ENCODE measurements at places on chromosomes 13 and 19.

GRCh38 chr19:44869733-44870470 is 21.2 kb upstream of the TOMM40 start:
- no peak for DNase-seq

DNA sequence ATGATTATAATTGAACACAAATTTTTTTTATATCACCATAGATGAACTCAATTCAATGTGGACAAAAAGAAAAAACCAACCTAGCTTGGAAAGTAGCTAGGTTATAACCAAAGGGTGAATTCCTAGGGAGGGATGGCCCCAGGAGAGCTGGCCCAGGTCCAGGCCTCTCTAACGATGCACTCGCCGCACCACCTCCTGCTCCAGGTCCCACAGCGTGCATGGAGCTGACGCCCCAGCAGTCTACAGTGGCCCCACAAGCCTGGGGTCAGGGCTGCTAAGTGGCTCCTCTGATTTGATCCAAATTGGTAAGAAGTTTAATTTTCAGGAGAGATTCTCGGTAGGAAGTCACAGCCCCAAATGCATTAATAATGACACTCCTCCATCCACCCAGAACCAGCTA is 48.8 kb downstream of the TSHZ3 start:
- DNase-seq: no peak

DNA sequence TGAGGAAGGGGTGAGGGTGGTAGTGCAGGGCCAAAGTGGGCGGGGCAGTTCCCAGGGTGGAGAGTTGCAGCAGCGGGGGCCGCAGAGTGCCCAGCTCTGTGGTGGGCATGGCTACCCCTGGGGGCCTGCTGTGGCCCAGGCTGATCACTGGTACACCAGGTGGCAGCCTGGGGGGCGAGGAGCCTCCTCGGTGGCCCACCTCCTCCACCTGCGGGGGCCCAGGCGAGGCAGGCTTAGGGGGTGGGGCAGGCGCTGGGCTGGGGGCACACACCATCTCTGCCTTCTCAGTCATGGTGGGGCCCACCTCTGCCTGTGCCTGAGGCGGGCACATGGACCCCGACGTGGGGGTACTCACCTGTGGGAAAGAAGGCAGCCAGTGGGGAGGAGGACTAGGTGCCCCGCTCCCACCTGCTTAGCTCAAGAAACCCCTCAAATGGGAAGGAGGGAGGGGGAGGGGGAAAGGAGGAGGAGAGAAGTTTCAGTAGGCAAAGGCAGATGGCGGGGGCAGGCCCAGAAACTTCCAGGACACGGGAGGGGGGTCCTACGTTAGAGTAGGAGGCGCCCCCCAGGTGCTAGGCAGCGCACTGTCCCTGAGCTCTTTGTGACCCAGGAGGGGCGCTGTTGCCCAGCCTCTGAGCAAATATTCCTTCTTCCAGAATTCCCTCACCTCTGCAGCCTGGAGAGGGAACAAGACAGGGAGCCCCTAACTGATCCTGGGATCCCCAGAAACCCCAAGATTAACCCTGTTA is 1.6 kb downstream of the LYL1 start:
- no peak for DNase-seq

DNA sequence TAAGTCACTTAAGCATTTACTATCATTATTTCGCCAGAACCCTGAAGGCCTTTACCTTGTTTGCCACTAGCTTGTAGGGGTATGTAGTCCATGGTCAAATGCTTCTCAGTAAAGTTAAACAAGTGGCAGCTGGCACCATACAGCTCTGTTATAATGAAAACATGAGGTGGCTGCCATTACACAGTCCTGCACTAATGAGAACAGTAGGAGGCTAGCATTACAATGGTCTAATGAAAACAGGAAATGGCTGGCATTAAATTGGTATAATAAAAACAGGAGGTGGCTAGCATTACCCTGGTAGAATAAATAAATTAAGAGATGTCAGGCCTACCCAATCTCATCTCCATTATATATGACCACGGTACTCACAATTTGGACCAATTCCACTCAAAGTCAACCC is 107.5 kb downstream of the PCDH17 start:
- DNase-seq: no peak

GRCh38 chr19:9610484-9611113 is 10.4 kb downstream of the ZNF561 start:
- no peak for DNase-seq

DNA sequence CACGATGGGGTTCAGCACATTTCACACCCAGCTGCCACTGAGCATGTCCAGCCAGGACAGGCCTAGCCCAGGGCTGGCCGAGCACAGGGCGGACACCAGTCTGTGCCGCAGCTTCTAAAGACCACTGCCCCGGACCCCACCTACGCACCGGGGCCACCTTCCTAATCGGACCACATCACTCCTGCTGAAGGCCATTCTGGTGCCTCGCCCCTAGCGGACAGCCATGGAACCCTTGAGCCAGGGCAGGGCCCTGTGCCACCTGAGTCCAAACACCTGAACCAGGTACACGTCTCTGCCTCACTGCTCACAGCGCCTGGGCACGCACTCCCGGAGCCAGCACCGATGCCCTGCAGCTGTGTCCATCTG is 8.4 kb upstream of the C13orf46 start:
- DNase-seq: no peak

DNA sequence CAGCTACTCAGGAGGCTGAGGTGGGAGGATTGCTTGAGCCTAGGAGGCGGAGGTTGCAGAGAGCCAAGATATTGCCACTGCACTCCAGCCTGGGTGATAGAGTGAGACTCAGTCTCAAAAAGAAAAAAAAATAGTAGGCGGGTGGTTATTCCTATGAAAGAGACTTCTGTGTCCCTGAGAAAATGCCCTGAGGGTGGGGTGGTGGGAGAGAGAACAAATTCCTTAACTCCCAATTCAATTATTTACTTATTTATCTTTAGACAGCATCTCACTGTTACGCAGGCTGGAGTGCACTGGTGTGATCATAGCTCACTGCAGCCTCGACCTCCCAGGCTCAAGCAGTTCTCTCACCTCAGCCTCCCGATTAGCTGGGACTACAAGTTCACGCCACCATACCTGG is 10.3 kb upstream of the EEF2 start:
- no peak for DNase-seq

- no peak for DNase-seq
These were observed 142.3 kb downstream of the DPF1 start for GRCh38 chr19:38081547-38082255.

GRCh38 chr13:34513526-34513925 is 428.5 kb upstream of the NBEA start:
- no peak for DNase-seq

DNA sequence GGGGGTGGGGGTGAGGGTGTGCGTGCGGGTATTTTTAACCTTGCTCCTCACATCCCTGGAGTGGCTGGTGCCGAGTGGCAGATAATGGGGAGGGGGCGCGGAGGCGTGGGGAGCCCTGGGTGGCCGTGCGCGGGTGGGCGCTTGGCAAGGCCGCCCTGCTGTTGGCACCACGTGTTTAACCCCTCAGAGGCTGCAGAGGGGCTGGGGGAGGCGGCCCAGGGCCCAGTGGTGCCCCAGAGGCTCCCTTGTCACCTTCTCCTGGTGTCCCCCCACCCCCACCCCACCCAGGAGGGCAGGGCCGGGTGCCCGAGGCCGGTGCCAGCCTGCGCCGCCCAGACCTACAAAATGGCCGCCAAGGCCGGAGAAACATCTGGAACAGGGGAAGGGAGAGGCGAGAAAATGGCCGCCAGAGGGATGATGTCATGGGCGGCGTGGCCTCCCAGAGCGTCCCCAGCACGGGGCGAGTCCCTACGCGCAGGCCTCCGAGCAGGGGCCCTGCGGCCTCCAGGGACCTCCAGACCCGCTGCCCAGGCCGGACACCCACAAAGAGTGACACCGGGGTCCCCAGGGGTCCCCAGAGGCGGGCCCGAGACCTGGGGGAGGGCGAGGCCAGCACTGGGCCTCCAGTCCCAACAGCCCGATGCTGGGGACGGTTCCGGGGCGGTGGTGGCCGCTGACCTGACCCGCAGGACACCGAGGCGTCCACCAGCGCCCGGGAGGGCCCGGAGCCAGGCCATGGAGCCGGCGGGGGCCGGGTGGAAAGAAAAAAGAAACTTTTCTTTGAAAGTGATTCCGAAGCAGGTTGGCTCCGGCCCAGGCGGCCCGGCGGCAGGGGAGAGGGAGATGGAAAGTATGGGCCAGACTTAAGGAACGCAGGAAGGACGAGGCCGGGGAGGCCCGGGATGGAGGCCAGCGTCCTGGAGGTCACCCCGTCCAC is 38.2 kb downstream of the NFIC start:
- DNase-seq: no peak
